Activated CD4-positive, alpha-beta T cell treated with anti-CD3 and anti-CD28 coated beads, Interleukin-2, amount 50 U/mL, for 48 hours (primary cell): ENCODE measurements at places on chromosomes 5 and 9.

DNA sequence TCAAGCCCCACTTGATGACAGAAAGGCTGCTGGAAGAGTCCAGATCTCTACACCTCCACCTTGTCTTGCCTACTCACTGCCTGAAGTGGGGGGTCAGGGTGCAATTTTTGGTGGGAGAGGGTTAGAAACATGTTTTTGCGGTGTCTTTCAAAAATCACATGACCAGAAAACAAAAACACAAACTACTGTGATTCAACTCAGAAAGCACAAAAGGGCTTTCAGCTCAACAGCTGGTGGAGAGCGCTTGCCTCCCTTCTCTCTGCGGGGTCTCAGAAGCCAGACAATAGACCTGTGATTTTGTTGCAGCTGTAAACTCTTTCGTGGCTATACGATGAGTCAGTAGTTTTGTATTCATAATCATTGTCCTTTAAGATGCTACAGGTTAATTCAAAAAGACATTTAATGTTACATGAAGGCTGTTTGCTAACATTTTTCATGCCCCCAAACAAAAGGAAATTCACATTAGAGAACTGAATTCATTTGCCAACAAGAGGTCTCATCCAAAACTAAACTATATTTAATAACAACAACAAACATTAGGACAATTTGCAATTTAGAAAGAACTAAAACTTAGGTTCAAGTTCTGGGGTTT lies 172.6 kb upstream of the RAI14 start:
- no peak for DNase-seq

DNA sequence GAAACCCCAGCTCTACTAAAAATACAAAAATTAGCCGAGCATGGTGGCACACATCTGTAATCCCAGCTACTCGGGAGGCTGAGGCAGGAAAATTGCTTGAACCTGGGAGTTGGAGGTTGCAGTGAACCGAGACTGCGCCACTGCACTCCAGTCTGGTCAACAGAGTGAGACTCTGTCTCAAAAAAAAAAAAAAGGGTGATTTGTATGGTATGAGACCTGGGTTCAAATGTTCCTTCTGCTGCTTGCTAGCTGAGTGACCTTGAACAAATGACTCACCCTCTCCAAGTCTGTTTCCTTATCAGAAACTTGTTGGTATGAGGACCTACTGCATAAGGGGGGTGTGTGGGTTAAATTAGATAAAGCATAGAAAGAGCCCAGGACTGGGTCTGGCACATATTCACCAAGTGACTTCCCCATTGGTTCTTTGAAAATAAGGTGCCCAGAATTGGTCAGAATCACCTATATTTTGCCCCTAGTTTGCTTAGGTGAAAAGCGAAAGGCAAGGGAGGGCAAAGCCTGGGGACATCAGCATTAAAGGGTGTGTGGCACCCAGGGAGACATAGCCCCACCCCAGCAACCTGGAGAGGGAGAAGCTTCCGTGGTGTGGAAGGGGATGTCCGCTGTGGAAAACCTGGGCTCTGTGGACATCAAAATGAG lies 9.9 kb downstream of the SLC25A25 start:
- DNase-seq, result no peak

DNA sequence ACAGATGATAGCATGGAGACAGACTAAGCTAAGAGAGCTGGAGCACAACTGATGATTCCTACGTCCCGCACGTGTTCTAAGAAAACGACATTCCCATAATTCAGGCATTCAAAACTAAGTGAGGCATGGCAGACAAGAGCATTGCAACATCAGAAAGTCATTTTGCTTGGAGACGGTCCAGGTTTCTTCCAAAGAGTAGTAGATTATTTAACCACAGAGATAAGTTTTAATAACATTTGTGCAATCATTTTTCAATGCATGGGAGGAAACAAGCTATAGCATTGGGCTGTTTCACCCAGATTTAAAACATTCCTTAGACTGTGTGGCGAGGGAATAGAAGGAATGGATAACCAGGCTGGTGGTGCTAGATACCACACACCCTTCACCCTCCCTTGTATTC lies 117.2 kb downstream of the APBA1 start:
- no peak for DNase-seq

DNA sequence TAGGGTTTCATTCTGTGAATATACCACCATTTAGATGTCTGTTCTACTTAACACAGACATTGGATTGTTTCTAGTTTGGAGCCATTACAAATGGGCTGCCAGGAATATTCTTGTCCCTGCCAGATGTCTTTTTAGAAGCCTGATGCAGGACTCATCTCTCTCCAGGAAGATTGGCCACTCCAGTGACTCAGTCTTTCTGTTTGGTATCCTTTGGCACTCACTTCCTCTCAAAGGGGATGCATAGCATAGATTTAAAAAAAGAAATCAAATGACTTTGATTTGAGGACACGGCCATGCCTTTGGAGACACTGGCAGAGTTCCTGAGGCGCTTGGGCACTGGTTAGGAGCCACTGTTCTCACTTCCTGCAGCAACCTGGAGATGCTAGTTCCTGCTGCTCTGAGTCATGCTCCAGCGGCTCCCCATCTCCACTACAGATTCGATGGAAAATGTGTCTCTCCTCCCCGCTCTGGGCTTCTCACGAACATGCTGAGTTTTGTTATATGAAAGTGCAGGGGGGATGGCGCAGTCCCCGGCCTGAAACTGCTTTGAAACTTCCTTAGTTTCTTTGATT lies 3.5 kb upstream of the ZNF366 start:
- DNase-seq, result peak; percentile 5

DNA sequence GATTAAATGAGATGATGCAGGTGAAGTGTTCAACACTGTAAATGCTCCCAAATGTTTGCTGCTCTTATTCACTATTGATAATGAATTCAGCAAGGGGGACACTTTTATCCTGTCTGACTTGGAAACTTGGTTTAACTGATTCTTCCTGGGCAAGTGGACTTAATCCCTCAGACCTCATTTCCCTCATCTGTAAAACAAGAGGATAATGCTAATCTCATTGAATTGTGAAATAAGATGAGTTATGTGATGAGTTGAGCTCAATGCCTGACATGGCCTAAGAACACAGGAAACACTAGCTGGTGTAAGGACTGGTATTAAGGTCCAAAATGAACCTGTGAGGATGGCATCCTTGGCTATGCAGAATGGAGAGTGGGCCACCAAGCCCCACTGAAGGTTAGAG lies 23.3 kb downstream of the TNFSF15 start:
- no peak for DNase-seq

DNA sequence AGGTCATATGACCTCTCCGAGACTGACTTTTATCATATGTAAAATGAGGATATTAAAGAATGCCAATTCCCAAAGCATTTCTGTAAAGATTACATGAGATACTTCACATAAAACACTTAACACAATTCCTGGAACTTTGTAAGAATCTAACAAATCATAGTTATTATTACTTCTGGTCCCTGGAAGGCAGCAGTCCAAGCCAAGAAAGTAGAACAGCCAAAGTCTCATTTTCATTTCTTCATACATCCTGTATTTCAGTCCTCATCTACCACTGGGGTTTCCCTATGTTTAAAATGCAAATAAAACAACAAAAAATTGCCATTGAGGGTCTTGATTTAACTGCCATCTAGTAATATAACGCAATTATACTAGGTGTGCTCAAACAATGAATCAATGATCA lies 179.5 kb downstream of the MARCHF11 start:
- no peak for DNase-seq
